ENCODE measurements at places on chromosomes 11 and 22. TPM values are rescaled to one million over a fixed set of nuclear protein-coding genes. Genes with fewer than 3 reads are reported as not detected.

C11orf42 gene
- not detected for total RNA-seq

- DNase-seq, result no peak
Measured at GRCh38 chr11:128492903-128493569, 94.3 kb downstream of the ETS1 start.

DNA sequence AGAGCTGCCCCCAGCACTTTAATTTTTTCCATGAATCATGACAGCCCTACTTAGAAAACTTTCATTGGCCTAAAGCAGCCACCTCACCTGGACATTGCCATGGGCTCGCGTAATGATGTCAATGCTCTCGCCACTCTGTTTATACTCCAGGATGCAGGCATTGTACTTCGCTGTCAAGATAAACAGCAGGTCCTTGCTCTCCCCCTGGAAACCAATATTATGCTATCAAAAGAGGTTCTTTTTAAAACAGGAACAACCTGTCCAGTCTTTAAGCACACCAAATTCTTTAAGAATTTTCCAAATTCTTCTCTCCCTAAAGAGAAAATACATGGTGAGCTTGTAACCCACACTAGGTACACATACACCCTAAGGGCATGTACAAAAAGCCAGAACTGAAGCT is 3.0 kb downstream of the DDB1 start:
- DNase-seq, result no peak

FREY1 gene
- total RNA-seq, result 3.9 TPM

DNA sequence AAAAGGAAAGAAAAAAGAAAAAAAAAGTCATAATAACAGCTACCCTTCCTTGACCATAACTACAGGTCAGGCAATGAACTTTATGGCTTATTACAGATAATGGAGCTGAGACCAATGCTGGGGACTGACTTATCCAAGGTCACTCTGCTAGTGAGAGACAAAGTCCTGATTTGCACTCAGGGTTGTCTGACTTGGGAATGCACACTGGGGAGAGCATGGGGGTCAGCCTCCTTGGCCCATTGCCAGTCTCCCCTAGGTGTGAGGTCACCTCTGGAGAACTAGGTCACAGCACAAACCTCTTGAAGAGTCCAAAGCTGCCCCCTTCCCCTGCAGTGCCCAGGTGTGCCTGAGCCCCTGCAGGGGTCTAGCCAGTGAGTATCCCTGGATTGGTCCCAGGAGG is 5.3 kb upstream of the CDC42EP1 start:
- DNase-seq, result no peak

Measured in activated naive CD8-positive, alpha-beta T cell treated with anti-CD3 and anti-CD28 coated beads, Interleukin-2, amount 10 ng/mL, durations not matched to agents 7 days and 5 days (primary cell).